ENCODE measurements at places on chromosomes 4 and X.

DNA sequence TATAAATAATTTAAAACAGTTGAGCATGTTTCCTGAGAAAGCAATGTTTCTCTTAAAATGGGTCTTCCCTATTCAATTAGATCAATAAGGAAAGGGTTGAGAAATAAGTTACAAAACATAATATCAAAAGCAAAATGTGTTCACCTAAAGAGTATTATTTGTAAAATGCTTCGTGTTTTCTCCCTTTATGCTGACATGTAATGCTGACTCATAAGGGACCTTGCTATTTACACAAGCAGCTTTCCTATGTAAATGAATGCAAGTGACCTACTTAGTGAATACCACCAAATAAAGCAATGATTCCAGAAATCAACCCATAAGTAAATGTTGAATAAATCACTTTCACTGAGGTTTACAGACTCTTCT is 91.5 kb downstream of the ELOVL6 start:
- DNase-seq: no peak

DNA sequence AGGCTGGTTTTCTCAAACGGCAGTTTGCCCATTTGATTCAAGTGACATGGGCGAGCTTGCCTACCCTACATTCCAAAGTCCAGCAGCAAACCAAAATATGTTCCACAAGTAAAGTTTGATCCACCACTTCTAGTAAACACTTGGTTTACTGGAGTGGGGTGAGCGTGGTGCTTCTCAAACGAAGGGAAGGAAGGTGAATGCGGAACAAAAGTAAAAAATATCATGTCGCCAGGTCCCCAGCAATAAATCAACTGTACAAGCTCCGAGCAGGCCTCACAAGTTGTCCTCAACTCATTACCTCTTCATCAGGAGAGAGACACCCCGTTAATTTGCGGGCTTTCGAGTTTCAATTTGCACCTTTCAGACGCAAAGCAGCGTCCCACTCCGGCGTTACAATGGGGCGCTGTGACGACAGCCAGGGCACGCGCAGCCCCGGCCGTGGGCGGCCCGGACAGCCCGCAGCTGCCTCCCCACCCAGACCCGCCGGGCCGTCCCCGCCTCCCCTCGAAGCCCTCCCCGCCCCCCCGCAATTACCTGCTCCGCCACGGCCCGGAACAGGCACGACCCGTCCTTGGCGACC is 1.0 kb downstream of the OTUD4 start:
- DNase-seq: no peak

- no peak for DNase-seq
Observed at GRCh38 chr4:165514739-165515138, 135.9 kb downstream of the CPE start.

- no peak for DNase-seq
Observed at GRCh38 chr4:59457576-59457975, 1742.5 kb upstream of the ADGRL3 start.

All from AG04450 (cell line).